ENCODE measurements at places on chromosomes 1 and 21.

GRCh38 chr1:42801832-42802473, 15.0 kb upstream of the ERMAP start:
- no peak for DNase-seq

DNA sequence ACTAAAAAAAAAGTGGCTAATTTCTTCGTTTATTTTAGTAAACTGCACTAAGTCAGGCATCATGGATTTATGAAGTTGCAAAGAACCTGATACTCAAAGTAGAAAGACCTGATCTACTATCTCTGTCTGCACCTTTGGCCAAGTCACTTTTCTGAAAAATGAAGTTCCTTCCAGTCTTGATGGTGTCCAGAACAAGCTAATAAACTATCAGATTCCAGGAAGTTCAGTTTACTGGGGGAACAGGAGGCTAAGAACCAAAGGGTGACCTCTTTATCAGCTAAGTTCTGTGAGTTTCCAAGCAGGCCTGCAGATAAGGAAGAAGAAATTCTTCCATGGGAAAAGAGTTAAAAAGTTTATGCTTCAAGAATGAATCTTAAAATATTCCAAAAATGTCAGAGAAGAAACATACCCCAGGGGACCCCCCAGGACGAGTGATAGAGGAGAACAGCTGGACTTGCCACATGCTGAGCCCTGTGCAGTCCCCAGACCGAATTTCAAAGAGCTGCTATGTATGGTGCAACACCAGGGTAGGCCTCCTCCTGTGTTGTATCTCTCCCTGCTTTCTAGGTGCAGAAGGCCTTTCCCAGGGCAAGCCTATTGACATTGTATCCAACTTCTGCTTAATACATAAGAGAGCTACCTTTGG, 72.8 kb upstream of the FGGY start:
- no peak for DNase-seq

DNA sequence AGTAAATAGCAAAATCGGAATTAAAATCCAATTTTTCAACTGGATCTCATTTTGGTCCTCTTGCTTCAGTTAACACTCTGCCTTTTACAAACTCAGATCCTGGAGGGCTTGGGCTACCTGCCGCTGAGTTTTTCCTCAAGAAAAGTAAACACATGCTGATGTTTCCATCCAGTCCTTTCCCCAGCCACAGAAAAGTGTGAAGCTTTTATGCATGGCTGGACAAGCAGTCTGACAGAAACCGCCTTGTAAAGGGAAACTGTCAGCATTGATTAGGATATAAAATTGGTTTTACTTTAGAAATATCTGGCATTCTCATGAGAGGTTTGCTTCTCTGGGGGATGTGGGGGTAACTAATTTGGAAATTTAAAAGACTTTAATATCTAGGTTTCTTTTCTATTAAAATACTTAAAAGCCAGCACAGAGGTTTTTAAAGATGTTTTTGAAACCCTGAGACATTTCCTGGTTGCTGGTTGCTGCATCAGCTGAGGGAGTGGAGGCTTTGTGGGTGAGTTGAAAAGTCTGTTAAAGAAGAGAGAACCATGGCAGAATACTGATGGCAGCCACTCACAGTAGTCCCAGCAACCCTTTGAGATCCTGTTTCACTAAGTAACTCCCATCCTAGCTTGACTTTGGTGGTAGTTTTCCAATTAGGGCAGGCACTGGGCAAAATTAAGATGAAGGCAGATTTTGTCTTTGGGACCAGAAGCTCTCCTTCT, 238.3 kb downstream of the PAPPA2 start:
- DNase-seq: no peak

- DNase-seq: no peak
Observed at GRCh38 chr1:186291271-186291670, 83.8 kb downstream of the TPR start.

DNA sequence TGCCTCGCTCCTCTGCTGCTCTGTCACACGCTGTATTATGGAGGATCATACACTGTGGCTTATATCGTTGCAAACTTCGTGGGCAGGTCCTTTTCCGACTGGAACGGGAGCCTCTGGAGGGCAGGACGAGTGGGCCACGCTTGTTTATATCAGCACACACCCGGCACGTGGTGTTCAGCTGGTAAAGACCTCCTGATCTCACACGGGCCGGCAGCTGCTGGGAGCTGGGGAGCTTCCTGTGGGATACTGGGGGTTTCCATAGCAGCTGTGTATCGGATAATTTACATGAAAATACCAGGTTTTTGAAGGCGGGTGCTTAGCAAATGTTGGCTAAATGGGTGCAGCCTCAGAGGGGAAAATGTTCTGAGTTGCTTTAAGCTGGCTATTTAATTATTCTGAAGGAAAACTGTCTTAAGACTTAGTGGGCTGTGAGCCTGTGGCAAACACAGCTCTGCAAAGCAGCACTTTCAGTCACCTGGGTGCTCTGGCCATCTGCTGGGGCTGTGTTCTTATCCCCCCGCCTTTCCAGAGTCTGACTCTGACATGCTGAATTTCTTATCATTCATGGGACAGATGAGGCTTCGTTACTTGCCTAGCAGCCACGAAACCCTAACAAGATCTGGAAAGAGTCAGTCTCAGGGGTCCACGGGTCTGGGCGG, 103.6 kb upstream of the GCLM start:
- DNase-seq: no peak

- DNase-seq: no peak
Observed at GRCh38 chr1:178959543-178960460, 65.9 kb upstream of the FAM20B start.
